ENCODE measurements at places on chromosomes 6 and 20.

DNA sequence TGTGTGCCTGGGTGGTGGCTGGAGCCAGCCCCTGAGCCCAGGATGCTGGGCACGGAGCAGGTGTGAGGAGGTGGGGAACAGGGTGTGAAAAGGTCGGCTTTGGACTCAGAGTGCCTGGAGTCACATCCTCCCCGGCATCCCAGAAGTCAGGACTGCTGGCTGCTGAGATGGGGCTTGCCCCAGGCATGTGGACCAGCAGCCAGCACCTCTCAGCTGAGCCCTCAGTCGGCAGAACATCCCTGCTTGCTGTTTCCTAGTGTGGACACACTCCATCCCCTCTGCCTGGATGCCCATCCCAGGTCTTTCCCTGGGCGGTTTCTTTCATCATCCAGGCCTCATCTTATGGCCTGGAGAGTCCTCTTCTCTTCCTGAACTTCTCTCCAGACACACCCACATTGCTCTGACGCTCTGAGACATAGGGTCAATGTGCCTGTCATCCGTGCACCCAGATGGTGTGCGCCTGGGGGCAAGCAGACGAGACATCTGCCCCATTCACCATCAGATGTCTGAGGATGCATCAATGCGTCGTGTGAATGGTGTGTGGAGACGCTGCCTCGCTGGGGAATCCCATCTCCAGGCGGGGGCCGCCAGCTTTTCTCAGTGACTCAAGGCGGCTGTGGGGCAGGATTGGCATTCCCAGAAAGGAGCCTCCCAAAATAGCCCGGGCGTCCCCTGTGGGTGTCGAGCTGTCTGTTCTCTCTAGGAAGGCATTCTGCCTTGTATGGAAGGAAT is 104.2 kb downstream of the SYCP2 start:
- DNase-seq: no peak

GRCh38 chr20:4151991-4152695 is 136.8 kb upstream of the RNF24 start:
- no peak for DNase-seq

DNA sequence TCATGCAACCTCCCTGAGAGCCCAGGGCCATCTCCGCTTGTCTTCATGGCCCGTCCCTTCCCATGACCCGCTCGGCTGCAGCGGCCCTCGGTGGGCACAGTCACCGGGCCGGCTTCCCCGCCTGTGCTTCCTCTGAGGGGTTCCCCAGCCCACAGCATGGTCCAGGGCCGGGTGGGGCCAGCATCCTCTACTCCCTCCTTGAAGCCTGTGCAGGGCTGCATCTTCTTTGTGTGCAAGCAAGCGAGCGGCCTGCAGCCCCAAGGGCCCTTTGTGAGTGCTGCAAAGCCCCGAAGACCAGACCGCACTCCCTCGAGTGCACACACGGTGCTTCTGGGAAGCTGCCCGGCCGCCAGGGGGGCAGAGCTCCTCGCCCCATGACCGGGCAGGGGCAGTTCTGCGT is 265.8 kb downstream of the TAF4 start:
- no peak for DNase-seq

DNA sequence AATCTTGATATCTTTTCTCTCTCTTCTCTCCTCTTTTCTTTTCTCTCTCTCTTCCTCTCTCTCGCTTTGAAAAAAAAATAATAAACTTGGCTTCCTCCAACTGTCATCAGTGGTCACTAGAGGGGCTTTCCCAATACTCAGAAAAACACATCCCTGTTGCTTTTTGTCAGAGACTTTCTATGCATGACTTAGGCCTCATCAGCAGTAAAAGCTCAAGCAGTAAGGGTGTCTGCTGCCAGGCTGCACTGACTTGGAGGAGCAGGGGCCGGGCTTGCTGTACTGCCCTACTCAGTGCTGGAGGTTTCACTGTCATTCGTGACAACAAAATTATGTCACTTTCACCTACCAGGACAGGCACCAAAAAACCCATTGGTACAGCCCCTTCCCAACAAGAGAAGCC is 272.0 kb downstream of the ADGB start:
- no peak for DNase-seq

DNA sequence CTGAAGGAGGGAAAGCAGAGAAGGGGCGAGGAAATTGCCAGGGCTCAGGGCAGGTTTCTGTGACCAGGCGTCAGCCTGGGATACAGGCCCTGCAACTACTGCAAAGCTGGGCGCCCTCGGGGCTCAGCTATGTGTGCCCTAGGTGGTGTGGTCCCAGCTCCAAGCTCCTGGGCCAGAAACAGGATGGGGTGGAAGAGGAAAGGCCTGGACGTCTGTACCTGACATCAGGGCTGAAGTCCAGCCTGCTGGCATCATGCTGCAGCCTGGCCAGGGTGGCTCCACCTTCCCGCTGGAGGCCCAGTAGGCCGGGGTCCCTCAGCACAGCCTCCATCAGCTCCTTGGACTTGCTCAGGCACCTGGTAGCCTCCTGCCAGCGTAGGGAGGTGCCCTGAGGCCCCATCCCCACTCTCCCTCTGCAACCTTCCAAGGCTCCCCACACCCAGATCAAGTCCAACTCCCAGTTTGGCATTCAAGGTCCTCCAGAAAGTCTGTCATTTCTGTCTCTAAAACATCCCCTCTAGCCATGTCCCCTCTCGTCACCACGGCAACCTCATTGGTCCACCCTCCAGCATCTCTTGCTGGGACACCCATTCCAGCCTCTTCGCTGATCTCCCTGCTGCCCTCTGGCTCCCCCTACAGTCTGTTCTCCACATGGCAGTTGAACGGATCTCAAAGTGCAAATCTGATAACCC is 38.2 kb downstream of the KIAA1755 start:
- DNase-seq: no peak

DNA sequence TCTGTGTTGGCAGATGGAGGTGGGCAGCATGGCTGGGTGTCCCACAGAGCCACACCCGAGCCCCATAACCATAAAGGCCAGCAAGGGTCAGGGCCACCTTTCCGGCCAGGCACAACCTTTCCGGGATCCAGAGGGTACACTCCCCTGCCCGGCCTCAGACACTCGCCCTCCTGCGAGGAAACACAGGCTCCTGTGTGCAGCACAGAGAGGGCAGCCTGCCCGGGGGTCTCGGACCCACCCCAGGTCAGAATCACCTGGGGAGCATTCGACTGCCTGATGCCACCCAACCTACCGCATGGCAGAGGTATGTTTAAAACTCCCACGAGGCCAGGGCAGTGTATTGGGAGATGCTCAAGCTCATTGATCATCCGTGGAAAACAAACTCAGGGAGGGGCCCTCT is 260.3 kb downstream of the TAF4 start:
- DNase-seq: no peak

DNA sequence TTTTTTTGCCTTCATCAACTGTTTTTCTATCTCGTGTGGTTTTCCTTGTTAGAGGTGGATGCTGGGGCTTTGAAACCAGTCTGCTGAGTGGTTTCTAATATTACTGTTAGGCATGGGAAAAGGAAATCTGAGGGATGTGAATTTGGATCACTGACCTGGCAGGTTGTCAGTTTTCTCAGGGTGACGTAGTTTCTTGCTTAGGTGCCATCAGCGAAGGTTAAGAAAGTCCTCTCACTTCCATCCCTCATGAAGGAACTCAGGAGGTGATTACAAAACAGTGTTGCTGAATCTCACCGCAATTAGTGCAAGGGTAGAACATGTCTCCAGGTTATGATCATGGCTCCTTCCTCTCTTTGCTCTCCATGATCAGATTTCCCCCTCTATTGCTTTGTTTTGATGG is 135.9 kb downstream of the SOX4 start:
- no peak for DNase-seq

DNA sequence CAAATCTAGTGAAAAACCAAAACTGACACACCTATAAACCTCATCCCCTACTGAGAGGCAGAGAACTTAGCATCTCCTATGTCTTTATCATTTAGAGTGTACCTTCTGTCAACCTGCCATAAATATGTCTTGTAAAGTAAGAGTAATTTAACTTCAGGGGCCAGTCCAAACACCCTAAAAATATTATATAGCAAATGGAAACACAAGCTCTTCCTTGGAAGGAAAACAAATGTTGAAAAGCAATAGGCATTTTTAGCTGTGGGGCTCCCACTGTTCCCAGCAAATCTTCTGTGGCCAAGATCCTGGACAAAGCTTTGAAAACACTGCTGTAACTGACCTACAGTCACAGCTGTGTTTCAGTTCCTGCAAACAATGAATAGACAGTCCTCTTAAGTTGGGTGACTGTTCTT is 140.0 kb upstream of the RNF217 start:
- DNase-seq: no peak

DNA sequence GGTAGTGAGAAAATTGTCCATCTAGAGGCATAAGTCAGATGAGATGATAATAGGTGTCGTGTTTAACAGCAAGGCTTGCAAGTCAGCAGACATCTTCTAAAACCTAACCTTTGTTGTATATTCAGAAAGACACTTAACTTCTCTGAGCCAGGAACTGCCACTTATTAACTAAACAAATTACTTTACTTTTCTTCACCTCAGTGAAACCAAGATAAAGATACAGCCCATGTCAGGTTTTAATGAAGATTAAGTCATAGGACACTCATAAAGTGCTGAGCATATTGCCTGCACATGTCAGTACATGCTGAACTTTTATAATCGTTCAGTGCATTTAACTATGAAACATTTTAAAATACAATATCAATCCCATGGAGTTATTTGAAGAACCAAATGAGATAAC is 286.8 kb downstream of the NKAIN2 start:
- DNase-seq: no peak

GRCh38 chr6:73743081-73743480 is 47.1 kb downstream of the CD109 start:
- DNase-seq: no peak

GRCh38 chr20:32538526-32538939 is 46.6 kb downstream of the NOL4L start:
- no peak for DNase-seq

DNA sequence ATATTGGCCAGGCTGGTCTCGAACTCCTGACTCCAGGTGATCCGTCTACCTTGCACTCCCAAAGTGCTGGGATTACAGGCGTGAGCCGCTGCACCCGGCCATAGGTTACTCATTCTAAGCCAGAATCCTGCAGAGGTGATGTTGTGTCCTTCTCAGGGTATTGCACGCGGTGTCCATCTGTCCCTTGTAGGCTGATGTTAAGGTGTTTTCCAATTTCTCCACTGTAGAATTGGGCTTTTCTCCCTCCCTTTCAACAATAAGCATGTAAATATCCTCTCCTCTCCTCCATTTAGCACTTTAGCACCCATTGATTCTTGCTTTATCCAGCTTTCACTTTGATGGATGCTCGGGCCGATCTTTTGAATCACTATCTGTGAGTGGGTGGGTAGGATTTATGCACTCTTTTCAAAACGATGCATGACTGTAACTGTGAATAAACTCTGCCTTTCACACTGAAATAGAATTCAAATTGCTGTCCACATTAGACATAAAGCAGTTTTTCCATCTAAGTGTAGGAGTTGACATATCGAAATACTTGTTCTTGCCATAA is 52.6 kb downstream of the ZBTB2 start:
- DNase-seq: no peak

DNA sequence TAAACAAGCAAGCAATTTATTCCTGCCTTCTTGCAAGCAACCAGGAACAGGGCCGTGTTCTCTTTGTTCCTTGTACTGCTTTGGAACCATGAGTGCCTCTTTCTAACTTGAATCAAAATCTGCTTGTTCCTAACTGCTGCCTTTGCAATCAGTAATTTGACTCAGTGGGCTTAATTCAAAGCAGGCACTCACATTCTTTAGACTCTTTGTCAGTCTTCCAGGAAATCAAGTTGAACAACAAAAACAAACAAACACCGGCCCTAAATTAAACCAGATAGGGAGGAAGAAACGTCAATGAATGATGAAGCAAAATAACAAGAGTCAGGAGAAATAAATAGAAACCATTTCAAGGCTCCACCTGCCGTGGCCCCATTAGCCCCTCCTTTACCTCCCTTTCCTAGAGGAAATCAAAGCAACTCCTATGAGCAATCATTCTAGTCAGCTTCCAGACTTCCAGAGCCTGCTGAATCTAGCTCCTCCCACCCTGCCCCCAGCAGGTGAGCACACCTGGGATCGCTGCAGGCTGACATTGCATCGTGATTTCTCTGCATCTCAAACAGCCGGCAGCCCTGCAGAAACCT is 582.2 kb upstream of the FLRT3 start:
- peak; percentile 2 for DNase-seq

- DNase-seq: no peak
Observed at GRCh38 chr6:166465003-166465399, 82.3 kb upstream of the MPC1 start.

DNA sequence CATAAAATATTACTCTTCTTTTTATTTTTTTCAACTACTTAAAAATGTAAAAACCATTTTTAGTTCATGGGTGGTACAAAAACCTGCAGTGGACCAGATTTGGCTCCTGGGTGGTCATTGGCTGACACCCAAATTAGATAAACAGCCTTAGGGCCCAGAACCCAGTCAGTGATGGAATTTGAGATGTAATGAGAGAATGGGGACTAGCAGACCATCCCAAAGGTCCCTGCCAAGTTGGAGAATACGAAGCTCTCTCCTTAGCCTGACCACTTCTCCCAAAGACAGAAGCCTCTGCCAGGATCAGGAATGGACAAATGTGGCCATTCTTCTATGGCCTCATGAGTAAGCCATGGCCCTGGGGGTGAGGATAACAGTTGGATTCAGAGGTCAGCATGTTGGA is 194.7 kb downstream of the NFATC2 start:
- no peak for DNase-seq

DNA sequence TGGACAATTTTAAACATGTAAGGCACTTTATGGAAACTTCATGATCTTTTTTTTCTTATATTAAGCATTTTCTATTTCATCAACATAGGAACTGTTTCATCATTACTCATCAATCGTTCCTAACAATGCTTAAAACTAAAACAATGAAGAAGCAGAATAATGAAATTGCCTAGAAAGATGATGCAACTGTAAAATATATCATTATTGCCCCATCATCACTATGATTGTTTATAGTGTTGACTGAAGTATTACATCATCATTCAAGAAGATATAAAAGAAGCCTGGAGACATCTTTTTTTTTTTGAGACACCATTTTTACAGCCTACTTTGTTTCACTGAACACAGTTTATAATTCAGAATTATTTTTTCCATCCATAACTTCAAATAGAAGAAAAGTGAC is 147.2 kb downstream of the TRDN start:
- DNase-seq: no peak

DNA sequence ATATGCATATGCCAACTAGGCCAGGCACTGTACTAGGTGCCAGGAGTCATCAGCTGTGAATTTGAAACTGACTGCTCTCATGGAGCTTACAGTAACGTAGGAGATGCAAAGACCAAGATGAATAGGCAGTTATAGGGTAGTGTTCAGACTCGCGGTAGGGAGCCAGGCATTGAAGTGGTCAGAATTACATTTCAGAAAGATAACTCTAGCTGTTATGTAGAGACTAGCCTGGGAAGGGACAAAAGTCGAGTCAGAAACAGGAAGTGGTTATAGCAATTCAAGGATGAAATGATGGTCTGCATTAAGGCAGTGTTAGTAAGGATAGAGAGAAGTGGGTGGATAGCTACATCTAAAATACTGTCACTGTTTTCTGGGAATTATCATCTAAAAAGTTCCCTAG is 56.6 kb downstream of the PCMT1 start:
- DNase-seq: no peak

DNA sequence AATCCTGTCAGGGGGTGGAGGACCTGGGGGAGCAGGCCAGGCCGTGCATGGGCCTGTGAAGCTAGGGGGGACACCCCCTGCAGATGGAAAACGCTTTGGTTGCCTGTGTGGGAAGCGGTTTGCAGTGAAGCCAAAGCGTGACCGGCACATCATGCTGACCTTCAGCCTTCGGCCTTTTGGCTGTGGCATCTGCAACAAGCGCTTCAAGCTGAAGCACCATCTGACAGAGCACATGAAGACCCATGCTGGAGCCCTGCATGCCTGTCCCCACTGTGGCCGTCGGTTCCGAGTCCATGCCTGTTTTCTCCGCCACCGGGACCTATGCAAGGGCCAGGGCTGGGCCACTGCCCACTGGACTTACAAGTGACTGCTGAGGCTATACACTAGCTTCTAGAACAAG is 1.8 kb downstream of the ZBTB9 start:
- DNase-seq: no peak

All from NCI-H2107 (cell line).